HL-60 (cell line): ENCODE measurements at places on chromosomes 7 and 10.
A peak's percentile ranks its signal among the peaks of the same experiment; 100 is the strongest.

DNA sequence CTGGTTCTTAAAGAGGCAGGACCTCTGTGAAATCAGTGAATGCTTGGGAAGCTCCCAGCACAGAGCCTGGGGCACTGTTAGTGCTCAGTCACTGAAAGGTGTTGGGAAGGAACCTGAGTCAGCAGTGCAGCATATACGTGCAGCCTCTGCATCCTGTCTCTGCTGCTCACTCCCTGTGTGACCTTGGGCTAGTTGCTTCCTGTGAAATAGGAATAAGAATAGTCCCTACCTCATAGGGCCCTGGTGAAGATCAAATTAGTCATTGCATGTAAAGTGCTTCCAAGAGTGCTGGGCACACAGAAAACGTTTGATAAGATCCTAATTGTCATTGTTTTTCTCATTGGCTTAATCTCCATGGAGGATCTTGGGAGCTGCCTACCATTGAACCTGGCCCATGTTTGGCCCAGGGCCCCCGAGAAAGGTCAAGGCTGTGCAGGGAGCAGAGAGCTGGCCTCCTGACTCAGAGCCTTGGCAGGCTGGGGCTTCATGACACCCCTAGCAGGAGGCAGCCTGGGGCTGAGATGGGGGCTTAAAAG lies 73.3 kb upstream of the COL13A1 start:
- DNase-seq = no peak

DNA sequence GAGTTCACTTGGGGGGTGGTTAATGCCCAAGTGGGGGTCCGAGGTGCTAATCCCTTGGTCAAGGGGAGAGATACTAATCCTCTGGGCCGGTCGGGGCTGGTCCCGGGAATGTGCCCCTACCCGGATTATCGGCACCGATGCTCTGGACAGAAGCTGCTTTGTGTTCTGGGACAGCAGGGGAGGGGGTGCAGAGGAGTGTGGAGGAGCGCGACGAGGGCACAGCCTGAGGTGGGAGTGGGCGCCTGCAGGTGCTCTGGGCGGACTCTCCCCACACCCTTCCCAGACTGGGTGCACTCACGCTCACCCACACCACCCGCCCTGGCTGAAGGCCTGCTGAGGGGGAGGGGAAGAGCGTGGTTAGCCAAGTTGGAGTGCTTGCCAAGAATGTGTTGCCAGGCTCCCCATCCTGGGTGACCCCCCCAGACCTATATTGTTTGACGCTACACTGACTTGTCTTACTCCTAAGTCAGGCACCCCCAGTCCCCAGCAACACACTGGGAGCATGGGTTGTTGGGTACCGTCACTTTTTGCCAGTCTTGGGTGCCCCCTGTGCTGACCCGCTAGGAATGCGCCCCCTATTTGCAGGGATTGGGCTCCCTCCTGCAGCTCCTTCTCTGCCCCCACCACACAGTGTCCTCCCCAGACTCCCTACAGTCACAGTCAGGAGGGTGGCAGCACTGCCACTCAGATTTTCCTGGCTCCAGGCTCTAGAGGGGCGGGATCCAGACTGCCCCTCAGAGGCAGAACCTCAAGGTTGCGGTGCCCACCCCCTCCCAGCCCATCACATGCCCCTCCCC lies 1.2 kb downstream of the SLC4A2 start:
- DNase-seq = peak; percentile 52

DNA sequence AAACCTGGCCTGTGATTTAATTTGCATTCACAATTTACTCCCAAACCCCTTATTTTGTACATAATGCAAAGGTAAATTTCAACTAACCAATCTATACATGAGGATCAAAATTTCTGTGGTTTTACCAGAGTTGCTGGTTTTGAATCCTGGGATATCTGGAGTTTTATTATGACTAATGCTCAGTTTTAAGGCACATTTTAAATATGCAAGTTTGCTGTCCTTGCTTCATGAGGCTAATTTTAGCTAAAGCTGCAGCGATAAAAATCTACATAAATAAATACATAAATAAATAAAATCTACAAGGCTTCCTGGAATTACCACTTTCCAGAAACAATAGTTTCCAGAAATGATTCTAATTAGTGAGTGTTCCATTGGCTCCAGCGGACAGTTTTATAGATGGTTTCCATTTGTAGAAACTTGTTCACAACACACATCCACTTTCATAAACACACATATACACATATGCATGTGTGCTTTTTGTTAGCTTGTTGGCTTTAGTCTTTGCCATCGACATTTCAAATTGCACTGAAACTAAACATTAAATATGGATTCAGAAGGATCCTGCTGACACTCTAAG lies 339.5 kb upstream of the NRP1 start:
- DNase-seq = no peak

- no peak for DNase-seq
Observed at GRCh38 chr10:60650378-60650800, 127.9 kb upstream of the CDK1 start.

DNA sequence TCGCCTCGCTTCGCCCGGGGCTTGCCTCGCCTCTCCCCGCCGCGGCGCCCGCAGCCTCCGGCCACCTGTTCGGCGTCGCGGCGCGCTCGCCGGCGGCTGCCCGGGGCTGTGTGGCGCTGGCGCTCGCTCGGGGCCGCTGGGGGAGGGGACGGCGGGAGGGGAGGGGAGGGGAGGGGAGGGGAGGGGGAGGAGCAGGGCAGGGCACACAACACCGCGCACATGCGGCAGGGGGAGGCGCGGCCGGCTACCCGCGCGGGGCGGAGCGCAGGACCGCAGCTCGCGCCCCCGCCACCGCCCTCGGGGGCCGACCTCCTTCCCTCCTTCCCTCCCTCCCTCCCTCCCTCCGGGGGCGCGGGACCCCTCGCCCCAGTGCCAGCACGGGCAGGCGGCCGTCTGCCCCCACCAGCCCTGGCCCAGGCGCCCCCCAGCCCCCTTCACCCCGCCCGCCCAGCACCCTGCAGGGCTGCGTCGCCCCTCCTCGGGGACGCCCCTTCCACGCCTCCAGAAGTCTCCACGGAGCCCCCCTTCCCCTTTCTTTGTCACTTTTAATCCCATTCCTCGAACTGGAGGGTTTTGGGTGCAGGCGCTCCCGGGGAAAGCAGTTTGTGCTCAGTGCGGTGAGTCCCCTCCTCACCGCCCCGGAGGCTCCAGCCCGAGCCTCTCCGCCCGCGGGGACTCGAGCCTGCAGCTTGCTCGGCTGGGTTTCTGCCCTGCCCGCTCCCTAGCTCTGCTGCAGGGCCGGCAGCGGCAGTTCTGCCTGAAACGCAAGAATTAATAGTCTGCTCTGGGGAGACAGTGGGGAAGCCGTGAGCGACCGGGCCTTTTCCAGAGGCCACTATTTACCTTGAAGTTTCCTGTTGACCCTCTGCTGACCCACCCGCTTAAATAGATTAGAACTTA lies at the start of gene PARD3:
Gene PARD3 (minus strand): TSS at position 112 of the 900 bp plus-strand sequence. CDS start 301 bp downstream, outside the sequence.
- no peak for DNase-seq

- DNase-seq = no peak
Observed at GRCh38 chr7:122136639-122137245, 7.3 kb downstream of the AASS start.

DNA sequence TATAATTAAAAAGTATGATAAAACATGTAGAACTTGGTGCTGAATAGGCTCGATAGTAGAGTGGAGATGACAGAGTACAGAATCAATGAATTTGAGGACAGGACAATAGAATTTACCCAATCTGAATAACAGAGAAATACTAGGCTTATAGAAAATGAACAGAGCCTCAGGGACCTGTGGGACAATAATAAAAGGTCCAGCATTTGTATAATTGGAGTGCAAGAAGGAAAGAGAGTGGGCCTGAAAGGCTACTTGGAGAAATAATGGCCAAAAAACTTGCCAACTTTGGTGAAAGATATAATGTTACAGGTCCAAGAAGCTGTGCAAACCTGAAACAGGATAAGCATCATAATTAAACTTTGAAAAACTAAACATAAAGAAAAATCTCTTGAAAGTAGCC lies 227.3 kb downstream of the CXCL12 start:
- no peak for DNase-seq

- no peak for DNase-seq
Observed at GRCh38 chr7:33578166-33578565, 327.2 kb upstream of the BMPER start.

DNA sequence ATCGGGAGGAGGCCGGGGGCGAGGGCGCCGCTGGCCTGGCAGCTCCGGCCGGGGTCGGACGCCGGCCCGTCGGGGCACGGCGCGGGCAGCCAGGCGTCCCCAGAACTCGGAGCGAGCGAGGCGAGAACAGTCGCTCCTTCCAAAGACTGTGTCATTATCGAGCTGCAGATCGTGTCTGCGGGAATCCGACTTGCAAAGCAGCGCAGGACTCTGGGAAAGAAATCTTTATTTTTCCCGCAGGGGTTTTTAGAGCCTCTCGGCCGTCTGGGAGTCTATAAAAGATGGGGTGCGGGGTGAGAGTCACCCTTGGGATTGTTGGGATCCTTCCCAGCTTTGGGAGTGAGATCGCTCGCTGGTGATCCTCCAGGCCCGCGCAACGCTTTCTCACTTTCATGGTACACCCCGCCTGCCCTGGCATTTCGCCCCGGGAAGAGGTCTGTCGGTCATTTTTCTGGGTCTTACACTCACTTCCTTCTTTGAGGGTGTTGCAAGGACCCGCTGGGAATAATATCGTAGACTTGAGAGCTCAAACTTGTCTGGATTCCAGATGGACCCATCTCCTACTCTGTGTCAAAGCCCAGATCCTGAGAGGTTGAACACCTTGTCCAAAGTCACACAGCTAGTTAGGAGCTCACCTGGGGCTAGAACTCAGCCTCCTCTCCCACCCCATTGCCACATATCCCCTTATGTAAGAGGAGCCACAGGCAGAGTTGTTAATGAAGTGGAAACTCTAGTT lies 1.0 kb downstream of the UBTD1 start:
- DNase-seq = peak; percentile 65

DNA sequence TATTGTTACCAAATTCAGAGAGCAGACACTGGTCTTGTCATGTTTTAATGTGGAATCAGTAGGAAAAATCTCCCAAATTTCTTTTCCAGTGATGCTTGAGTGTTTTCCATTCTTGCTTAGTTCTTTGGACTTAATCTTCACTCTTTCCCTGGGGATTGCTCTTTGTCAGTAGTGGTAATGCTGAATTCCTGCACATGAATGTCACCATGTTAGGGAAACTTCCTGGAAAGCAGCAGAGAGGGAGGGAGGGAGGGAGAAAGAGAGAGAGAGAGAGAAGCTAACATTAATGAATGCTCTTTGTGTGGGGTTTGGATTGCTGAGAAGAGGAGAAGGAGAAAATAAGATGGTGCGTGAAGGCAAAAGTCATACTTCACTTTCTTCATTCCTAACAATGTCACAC lies 295.3 kb upstream of the COBL start:
- DNase-seq = no peak

- no peak for DNase-seq
Observed at GRCh38 chr10:2968401-2969058, 98.8 kb upstream of the PFKP start.

DNA sequence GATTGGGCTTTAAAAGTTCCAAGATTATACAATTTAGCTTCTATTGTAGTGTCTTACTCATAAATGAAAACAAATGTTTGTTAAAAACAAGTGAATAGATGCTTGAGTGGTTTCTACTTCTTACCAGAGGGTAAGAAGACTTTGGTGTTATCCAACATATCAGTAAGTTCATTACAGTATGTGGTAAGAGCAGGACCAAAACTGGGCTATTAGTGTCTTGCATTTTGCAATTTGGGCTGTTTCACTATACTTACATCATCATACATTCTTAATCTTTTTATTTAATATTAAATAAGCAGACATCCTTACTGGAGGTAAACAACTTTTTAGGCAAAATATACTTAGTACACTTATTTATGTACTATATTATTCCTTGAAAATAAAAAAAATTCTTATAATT lies 248.4 kb upstream of the HGF start:
- DNase-seq = no peak

DNA sequence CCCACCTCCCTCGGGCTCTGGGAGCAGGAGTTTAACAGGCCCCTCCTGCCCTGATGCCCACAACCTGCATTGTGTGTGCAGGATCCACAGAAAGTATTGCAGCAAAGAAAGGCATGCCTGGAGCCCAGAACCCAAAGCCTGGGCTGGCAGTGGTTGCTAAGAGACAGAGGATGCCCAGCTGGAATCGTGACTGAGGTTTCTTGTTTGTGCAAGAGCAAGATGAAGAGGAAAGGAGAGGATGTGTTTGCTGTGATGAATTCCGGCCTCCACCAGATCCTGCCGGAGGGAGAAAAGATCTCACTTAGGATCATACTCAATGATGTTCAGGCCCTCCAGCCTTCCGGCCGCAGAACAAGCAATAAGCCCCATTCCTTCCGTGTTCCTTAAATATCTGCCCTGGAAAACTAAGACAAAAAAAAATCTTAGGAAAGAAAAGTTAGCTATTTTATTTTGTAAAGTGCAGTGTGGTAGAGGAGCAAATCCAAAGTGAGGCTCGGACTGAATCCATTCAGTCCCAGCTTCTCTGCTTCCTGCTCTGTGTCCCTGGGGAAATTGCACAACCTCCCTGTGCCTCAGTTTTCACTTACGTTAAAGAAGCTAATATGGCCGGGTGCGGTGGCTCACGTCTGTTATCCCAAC lies 57.1 kb downstream of the SLIT1 start:
- no peak for DNase-seq

DNA sequence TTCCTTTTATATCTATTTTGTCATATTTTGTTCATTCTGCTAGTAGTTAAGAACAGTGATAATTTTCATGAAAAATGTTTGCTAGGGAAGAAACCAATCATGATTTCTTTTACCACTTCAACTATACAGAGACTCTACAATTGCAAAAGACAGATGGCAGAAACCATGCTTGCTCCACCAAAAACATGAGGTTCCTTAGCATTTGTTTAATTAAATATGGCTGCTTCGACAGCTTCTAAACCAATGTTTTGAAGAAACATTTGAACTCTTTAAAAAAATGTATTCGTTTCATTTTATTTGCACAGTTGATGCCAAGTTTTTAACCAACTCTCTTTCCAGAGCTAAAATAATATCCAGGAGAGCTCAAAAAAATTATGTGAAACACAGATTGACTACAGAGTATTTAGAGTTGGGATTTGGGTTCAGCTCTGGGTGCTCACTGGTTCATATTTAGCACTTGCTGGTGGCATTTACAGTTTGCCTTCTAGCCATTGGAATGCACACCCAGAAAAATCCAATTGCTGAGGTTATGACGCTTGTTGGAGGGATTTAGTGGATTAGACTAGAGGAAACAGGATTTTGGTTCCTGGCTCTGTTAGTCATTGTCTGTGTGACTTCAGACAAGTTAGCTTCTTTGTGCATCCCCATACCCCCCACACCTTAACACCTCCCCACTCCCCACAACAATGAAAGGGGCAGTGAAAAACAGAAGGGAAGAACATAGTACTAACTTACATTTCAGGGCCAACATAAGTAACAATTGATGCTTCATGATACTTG lies 35.8 kb upstream of the SDHAF3 start:
- DNase-seq = no peak
